NCI-H2081 treated with DMSO at 0.1 percent for 48 hours (cell line): ENCODE measurements at places on chromosomes 16 and 17.

- DNase-seq: no peak
Observed at GRCh38 chr17:9098242-9098825, 77.0 kb downstream of the NTN1 start.

- no peak for DNase-seq
Observed at GRCh38 chr16:48330189-48330840, 54.9 kb downstream of the SIAH1 start.

DNA sequence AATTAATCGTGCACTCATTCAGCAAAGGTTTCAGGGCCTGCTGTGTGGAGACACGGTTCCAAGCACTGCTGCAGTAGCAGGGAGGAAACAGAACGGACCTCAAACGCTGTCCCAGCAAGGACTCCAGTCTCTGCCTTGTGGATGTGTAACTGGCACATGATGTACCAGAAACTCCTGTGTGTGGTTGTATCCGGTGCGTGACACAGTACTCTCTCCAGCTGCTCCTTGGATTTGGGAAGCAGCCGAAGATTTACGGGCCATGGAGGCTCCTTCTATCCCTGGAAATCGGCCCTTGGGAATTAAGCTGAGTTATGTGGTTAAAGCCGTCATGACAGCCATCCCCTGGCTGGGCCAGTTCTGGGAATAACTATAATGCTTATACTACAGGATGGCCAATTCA, 8.5 kb upstream of the ANKRD11 start:
- no peak for DNase-seq

DNA sequence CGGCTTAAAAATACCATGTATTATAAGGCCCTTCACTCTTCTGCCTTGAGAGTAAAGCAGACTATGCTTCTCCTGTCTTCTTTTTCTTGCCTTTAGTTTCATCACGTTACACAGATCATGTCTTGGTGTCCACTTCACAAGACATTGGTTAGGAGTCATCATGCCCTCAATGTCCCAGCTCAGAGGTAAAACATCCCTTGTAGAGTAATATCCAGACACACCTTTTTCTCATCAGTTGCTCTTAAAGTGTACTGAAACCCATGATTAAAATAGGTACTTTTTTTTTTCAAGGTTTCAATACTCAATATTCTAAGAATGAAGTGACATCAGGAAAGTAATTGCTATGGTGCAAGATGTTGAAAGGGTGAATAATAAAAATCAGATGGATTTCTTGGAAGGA, 267.8 kb downstream of the PMP22 start:
- DNase-seq: no peak

DNA sequence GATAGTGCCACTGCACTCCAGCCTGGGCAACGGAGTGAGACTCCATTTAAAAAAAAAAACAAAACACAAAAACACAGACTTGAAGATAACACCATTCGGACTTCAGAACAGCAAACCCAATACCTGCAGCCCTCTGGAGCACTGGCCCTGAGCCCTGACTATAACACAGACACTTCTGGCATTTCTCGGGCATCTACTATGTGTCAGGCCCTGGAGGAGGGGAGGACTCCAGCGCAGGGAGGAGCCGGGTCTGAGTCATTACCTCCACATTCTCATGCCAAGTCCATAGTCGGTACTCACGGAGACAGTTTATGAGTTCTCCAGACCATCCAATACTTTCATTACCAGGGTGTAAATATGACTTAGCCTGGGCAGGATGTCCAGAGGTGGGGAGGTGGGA, 48.8 kb downstream of the PITPNM3 start:
- no peak for DNase-seq

- no peak for DNase-seq
Observed at GRCh38 chr17:71111934-71112333, 942.6 kb downstream of the KCNJ2 start.

DNA sequence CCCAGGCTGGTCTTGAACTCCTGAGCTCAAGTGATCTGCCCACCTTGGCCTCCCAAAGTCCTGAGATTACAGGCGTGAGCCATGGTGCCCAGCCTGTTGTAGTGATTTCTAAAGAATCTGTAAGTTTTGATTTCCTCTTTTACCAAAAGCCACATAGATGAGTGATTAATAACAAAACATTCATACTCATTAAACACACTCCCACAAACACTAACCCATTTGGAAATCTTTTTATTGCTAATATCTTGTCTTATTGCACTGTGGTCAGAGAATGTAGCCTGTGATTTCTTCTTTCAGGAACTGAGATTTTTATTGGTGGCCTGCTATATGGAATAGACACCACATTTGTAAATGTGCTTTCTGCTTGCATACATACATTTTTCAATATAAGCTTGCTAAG, 31.6 kb downstream of the MYH10 start:
- no peak for DNase-seq

DNA sequence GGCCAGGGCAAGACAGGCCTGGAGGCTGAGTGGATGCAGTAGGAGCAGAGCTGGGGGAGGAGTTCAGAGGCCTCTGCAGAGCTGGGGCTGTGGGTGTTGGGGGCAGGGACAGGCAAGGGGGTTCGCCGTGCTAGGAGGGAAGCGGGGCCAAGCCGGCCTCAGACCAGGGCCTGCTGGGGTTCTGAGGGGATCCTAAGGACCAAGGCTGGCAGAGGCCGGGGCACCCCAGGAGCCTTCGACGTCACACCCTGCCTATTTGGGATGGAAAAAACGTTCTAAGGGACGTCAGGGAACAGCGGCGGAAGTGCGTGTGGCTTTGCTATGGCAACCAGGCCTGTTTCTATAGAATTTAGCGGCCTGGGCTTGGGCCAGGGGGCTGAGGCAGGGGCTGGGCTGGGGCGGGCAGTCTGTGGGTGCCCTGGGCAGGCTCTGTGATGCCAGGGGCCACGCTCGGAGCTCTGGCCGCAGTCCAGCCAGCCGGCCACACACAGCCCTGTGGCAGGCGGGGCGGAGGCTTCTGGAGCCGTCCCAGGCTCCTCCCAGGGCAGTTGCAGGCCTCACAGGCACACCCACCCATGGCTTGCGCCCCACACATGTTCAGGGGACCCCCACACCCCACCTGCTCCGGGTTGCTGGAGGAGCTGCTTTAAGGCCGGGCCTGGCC, 3.7 kb downstream of the TRAF7 start:
- DNase-seq: no peak

DNA sequence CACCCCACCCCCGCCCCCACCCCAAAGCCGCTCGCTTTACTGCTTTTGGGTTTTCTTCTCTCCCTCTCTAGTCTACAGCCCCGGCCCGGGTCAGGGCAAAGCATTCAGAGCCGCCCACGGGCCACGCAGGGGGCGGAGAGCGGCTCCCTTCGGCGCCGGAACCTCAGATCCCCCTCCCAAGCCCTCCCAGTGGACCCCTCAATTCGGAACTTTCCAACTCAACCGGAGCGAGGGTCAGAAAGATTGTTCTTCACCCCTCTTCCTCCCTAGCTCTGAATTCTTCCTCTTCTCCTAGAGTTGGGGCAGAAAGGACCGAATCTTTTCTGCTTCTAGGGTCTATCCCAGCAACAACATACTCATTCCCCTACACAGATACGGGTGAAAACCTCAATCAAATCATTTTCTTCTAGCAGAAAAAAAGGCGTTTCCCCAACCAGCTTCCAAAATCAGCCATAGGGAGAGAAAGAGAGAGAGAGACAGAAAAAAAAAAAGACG, 1.0 kb downstream of the HOXB2 start:
- DNase-seq: no peak

DNA sequence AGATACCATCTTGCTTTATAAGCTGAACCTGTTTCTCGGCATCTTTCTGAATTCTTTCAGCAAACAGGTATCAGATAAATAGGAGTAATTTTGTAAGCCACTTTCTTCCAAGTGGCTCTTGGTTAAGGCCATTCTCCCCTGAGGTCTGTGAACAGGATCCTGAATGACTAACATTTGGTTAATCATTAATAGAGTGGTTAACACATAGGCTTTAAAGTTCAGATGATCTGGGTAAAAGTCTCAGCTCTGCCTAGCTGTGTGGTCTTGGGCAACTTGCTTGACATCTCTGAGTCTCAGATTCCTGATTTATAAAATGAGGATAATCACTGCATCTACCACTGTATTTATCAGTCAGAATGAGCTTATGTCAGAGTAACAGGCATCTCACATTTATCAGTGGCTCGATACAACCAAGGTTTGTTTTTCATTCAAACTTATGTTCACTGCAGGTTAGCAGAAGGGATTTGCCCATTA, 44.4 kb upstream of the ANKFN1 start:
- no peak for DNase-seq

GRCh38 chr16:80174416-80174815, 366.4 kb upstream of the DYNLRB2 start:
- no peak for DNase-seq
